ENCODE measurements at places on chromosomes 4 and X.

- DNase-seq, result no peak
Measured at GRCh38 chr4:98482847-98483806, 175.3 kb downstream of the TSPAN5 start.

- no peak for DNase-seq
Measured at GRCh38 chr4:46404981-46405380, 15.1 kb upstream of the GABRA2 start.

GRCh38 chr4:147933316-147933715 is 201.4 kb downstream of the ARHGAP10 start:
- no peak for DNase-seq

DNA sequence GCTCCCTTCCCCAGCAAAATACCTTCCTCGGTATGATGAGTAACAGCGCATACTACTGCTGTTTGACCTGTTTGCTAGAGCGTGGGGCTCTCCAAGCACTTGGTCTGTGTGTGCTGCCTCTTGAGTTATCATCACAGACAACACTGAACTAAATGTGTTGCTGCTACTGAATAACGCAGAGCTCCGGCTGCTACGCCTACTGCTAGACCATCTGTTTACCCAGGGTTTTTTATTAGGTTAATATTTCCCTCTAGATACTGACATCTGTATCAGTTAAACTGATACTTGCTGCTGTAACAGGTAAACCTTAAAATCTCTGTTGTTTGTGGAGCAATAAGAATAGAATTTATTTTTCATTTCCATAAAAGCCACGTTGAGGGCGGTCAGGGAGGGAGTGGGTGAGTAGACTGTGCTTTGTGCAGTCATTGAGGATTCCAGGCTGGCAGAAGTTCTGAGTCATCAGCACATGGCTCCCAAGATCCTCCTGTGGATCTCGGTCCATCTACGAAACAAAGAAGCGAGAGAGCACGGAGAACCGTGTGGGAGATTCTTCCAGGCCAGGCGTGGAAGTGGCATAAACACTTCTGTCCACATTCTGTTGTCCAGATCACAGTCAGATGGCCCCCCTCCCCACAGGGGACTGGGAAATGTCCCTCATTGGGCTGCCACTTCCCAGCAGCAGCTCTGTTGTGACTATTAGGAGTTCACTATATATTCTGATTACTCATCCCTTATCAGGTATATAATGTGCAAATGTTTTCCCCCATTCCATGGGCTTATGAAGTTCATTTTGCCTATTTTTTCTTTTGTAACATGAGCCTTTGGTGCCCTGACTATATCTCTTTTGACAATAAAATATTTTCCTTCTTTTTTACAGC is 14.1 kb downstream of the GRK4 start:
- DNase-seq, result no peak

- no peak for DNase-seq
Measured at GRCh38 chrX:23901060-23901459, 6.7 kb downstream of the APOO start.

DNA sequence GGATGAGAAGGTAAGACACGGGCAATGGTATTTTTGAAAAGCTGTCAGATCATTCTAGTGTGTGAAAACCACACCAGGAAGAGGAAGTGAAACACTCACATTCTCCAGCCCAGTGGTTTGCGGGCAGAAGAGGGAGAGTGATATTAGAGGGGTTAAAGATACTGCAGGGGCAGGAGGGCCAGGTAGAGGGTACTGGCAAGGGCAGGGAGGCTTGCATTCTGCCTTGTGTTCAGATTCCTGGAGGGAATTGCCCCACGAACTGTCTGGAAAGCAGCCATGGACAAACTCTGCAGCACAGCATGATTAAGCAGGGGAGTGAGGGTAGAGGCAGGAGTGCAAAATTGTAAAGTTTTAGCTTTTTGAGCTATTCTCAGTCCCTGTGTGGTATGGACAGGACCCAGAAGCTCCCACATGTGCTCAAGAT is 30.9 kb downstream of the NIPAL1 start:
- DNase-seq, result no peak

All from neuronal stem cell (in vitro differentiated cells).